ENCODE measurements at places on chromosomes 7 and 10.

DNA sequence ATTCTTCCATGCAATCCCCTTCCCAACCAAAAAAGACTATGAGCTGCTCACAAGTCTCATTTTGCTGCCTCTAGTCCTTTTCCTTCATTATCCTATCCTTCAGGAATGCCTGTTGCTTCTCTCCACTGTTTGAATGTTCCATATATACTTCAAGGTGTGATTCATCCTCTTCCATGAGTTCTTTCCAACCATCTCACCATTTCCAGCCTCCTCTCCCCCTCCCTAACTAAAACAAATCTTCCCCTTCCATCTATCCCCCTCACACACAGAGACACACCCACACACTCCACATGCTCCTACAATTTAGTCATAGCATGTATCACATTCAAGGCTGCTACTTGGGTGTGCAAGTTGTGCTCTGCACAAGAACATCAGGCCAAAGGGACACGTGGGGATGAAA, 254.3 kb downstream of the DYNC1I1 start:
- DNase-seq, result no peak

DNA sequence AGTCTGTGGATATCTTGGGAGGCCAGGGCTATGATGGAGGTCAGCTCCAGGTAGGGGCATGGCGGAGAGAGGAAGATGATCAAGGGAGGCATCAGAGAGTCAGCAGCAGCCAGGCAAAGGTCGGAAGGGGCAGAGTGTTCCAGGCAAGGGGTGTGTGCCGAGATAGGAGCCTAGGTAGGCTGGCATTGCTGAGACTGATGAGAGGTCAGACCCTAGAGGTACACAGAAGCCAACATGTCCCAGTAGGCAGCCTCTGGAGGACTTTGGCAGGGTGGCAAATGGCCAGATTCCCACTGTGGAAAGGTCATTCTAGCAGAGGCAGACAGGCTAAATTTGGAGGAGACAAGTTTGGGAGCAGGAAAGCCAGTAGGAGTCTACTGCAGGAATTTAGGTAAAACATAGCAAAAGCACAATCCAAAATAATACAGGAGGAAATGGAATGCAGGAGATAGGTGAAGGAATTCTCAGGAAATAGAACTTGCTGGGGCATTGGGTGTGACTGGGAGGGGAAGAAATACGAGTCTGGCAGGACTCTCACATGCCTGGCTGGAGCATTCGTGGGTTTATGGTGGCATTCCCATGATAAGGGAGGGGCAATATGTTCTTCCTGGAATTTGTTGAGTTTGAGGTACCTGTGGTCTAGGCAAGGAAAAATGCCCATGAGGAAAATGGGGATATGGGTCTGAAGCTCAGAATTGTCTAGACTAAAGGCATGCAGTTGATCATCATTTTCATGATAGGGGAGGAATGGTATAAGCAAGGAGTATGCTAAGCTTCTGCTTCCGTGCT, 25.7 kb downstream of the TMEM176A start:
- no peak for DNase-seq

DNA sequence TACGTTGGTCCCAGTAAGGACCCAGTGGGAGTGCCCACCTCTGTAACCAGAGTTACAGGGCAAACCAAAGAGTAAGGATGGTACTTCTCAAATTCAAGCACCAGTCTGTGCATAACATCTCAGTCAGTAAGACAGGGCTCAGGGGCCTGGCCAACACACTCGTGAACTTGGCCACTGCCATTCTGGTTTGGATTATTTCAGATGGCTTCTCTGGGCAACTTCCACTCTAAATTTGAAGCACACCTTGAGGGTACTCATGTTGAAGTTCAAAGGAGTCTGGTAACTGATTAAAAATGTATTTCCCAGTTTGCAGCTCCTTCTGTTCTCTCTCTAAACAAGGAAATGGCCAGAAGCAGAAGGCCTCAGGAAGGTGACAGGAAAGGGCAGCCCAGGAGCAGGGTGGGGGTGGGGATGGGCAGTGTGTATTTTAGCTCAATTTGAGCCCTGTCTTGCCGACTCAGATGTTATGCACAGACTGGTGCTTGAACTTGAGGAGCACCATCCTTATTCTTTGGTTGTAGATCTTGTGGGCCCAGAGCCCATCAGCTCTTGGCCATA, 107.3 kb upstream of the GLI3 start:
- no peak for DNase-seq

GRCh38 chr7:78052112-78052511, 253.5 kb downstream of the PHTF2 start:
- DNase-seq, result no peak

- DNase-seq, result no peak
Measured at GRCh38 chr7:142120524-142120923, 9.0 kb downstream of the MGAM2 start.

- DNase-seq, result no peak
Measured at GRCh38 chr10:101380353-101381017, 26.5 kb downstream of the BTRC start.

Data from memory B cell (primary cell).